Activated CD8-positive, alpha-beta memory T cell treated with anti-CD3 and anti-CD28 coated beads for 48 hours (primary cell): ENCODE measurements at places on chromosomes 12 and 14.

GRCh38 chr14:27916326-27916725 is 850.3 kb upstream of the FOXG1 start:
- DNase-seq, result no peak

GRCh38 chr14:36099619-36100018 is 76.9 kb downstream of the PTCSC3 start:
- DNase-seq, result no peak

GRCh38 chr12:66304296-66304900 is 2.1 kb downstream of the HELB start:
- DNase-seq, result no peak

- no peak for DNase-seq
These were observed 163.0 kb upstream of the TMCC3 start for GRCh38 chr12:94813314-94813713.

- no peak for DNase-seq
These were observed 105.3 kb downstream of the PDZRN4 start for GRCh38 chr12:41293461-41293860.
